ENCODE measurements at places on chromosomes 3 and 15. TPM values are rescaled to one million over a fixed set of nuclear protein-coding genes. Genes with fewer than 3 reads are reported as not detected.

The TMA7 gene
- 118 TPM for total RNA-seq

GRCh38 chr3:189720736-189721417, 89.7 kb downstream of the TP63 start:
- DNase-seq: no peak

DNA sequence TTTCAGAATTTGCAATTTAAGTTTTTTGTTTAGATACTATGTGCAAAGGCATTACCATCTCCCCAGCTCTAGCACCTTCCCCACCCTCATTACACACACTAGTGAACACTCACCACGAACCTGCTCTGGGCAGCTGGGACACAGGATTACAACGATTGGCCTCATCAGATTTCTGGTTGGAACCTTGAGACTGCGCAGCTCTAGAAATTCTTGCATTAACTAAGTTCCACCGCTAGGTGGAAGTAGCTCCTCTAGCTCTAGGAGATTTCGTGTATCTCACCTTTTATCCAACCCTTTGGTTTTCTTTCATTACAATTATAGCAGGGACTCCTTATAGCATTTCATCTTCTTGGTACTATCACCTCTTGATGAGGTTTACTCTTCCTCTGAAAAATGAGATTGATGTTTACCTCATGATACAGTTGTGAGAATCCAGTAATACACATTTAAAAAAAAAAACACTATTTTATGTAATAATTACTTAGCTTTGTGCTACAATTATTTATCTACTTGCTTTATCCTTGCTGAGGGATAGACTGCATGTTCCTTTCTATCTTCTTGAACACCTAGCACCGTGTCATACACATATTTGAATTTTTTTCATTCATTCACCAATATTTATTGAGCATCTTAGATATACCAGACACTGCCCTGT, 28.7 kb upstream of the PLOD2 start:
- peak; percentile 71 for DNase-seq

- DNase-seq: no peak
Measured at GRCh38 chr3:123085932-123086627, 19.3 kb downstream of the PDIA5 start.

The PLCH1 gene
- total RNA-seq: 3.1 TPM

- no peak for DNase-seq
Measured at GRCh38 chr3:148360051-148360450, 337.7 kb upstream of the AGTR1 start.

- DNase-seq: peak; percentile 34
Measured at GRCh38 chr3:196868297-196868661, 559 bp downstream of the SENP5 start.

The DGKG gene
- 45.2 TPM for total RNA-seq

DNA sequence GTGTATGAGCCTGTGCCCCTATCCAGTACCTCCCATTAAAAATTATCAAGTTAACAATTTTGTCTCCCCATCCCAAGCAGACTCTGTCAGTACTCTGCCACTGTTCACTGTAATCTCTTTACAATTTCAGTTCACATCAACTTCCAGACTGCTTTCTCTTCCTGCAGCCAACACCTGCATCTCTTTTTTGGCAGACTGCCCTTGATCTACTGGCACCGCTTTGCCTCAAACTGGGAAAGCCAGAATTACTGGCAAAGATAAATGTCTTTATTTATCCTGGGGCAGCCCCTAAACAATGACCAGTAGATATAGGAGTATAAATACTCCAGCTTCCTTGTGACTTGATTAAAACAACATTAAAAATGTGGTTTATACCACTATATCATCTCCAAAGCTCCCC, 494.1 kb downstream of the ZNF385D start:
- no peak for DNase-seq

The MASP1 gene
- total RNA-seq: not detected

GRCh38 chr3:32577581-32578556, 7.2 kb upstream of the DYNC1LI1 start:
- no peak for DNase-seq

- no peak for DNase-seq
Measured at GRCh38 chr3:184373422-184373821, 4.6 kb downstream of the THPO start.

The CLEC3B gene
- 0.81 TPM for total RNA-seq

The ZNF80 gene
- not detected for total RNA-seq

- no peak for DNase-seq
Measured at GRCh38 chr3:26623419-26624208, 1.0 kb downstream of the LRRC3B start.

The CCDC54 gene
- total RNA-seq: not detected

- DNase-seq: no peak
Measured at GRCh38 chr3:167798443-167798842, 62.9 kb downstream of the SERPINI1 start.

The ITIH4 gene
- total RNA-seq: 3.4 TPM

DNA sequence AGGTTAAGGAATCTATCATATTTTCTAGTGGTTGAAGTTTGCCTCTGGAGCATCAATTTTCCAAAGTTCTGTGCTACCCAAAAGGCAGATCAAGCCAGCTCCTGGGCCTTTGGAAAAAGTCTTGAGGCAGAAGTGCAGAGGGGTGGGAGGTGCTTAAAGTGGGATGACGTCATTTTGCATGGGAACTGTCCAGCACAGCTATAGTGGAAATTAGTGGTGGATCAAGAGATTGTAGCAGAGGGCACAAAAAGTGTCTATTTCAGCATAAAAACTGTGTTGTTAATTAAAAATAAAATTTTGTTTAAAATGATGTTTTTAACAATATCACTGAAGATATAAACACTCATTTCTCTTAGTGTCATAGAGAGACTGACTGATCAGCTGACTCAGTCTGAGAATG, 221.9 kb downstream of the LRRN1 start:
- DNase-seq: no peak
